ELR (cell line): ENCODE measurements at places on chromosomes 1 and 21.

DNA sequence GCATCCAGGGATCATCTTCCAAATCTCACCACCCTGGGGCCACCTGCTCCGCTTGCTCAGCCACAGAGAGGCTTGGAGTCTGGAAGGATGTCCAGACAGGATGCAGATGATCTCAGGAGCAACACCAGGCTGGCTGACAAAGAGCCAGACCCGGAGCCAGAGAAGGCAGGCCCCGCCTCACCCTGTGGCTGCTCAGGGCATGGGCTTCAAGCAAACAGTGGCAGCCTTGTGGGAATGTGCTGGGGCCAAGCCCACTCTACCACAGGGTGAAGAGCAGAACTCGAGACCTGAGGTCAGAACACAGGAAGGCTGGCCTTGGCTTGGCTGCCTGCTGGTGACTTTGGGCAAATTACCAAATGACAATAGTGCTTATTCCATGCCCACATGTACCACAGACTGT is 45.5 kb downstream of the MRPL37 start:
- no peak for DNase-seq

- DNase-seq: no peak
These were observed 20.6 kb downstream of the ATP6V1G3 start for GRCh38 chr1:198519639-198520501.

GRCh38 chr1:29388884-29389283 is 152.6 kb downstream of the PTPRU start:
- no peak for DNase-seq

- peak; percentile 93 for DNase-seq
These were observed 9.5 kb upstream of the TARS2 start for GRCh38 chr1:150477733-150478132.
